ENCODE measurements at places on chromosomes 12 and 14. TPM values are rescaled to one million over a fixed set of nuclear protein-coding genes. Genes with fewer than 3 reads are reported as not detected.

The GUCY2C gene
- not detected for total RNA-seq

The MPHOSPH9 gene
- 43.6 TPM for total RNA-seq

The RAD9B gene
- 0.59 TPM for total RNA-seq

The AMHR2 gene
- not detected for total RNA-seq

The DNAH10 gene
- total RNA-seq = 0.72 TPM

The GSC gene
- total RNA-seq = 9.4 TPM
